Cortex of kidney (tissue), 1 donor: ENCODE measurements at places on chromosomes 7 and 10.

GRCh38 chr10:110163192-110163773, 44.1 kb upstream of the MXI1 start:
- DNase-seq, result no peak

DNA sequence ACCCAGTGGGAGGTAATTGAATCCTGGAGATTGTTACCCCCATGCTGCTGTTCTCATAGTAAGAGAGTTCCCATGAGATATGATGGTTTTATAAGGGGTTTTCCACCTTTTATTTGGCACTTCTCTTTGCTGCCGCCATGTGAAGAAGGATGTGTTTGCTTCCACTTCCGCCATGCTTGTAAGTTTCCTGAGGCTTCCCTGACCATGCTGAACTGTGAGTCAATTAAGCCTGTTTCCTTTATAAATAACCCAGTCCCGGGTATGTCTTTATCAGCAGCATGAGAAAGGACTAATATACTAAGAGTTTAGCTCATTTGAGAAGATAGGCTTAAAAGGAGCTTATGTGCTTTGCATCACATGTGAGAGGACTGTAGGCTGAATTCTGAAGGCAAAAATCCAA, 29.3 kb downstream of the TMEM248 start:
- DNase-seq, result no peak

- no peak for DNase-seq
Measured at GRCh38 chr7:148503900-148504487, 86.6 kb upstream of the C7orf33 start.

GRCh38 chr10:57723305-57723704, 544.4 kb downstream of the IPMK start:
- no peak for DNase-seq

DNA sequence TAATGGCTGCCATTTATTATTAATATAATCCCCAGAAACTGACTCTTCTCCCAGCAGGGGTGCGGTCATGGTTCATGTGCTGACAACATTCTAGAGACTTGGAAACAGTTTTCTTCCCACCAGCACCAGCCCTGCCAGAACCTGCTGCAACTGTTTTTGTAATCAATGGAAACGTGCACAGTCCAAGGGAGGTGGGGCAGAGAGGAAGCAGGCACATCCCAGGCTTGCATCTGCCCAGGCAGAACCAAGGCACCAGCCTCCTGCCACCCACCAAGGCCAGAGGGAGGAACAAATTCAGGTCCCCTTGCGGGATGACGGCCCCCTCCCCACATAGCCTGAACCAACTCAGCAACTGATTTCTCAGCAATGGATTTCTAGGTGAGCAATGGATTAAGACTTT, 119.0 kb downstream of the OAT start:
- DNase-seq, result no peak

- DNase-seq, result no peak
Measured at GRCh38 chr7:36602934-36603887, 121.1 kb downstream of the AOAH start.

DNA sequence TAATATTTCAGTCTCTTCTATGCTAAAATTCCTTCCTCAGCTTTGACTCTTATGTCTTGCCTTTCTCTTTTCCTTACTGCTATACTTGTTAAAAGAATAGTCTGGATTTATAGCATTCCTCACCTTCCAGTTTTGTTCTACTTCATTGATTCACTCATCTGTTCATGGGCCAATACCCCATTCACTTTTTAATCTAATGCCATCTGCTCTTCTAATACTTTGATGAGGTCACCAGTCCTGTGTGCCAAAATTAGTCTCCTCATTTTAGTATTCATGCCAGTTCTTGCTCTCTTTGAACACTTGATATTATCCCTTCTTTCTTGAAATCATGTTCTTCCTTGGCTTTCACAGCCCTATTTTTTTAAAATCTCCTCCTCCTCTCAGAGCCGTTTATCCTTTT, 19.3 kb downstream of the STK17A start:
- no peak for DNase-seq

- no peak for DNase-seq
Measured at GRCh38 chr10:71996592-71997371, 32.6 kb downstream of the CHST3 start.

DNA sequence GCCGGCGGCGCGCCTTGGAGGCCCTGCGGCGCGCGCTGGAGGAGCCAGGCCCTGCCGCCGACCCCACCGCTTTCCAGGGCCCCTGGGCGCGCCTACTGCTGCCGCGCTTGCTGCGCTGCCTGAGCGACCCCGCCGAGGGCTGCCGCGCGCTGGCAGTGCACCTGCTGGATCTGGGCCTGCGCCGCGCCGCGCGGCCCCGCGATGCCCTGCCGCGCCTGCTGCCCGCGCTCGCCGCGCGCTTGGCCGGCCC, 280 bp downstream of the DNAAF5 start:
- no peak for DNase-seq

- DNase-seq, result no peak
Measured at GRCh38 chr7:82445271-82445670, 1.7 kb upstream of the CACNA2D1 start.
